T-cell (primary cell): ENCODE measurements at places on chromosomes 5 and 9. TPM values are rescaled to one million over a fixed set of nuclear protein-coding genes. Genes with fewer than 3 reads are reported as not detected.

DNA sequence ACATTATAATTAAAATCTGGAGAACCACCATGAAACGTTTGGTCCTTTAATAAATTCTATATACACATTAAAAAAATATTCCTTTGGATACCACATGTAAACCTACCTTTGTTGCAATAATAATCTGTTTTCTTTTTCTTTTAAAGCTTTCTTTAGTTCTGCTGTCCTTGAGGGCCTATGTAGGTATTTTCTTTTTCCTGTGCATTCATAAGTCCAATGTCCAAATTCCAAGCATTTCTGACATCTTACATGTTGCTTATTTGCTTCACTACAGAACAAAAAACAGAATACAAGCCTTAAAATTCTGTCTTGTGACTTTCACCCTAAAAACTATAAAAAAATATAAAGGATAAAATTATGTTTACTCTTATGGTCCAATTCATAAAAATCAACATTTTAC is 19.7 kb downstream of the ZCCHC10 start:
- no peak for DNase-seq

DNA sequence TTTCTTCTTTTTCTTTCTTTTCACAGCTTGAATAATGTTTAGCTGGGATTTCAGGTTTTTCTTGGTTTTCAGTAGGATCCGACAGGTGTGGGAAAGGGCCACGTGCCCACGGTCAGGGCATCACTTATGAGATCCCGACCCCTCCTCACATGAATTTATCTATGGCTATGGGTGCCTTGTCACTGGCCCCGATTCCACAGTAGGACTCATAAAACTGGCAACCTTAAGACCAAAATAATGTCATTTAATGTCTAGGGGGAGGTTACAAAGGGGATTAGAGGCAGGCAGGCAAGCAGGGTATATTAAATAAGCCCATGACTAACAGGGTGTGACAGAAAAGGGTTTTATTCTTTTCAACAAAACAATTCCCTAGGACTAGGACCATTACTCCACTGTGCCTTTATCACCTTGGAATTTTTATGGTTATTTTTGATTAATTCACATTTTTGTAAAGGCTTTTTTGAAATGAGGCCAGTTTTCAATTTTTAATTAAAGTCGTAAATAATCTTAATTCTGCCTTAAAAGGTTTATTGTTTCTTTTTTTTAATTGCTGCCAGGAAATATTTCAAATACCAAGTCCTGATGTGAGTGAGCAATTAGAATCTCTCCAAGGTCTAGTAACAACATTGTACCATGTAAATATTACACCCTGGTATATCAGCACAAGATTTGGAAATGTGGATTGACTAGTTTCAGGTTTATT is 370.4 kb downstream of the GLIS3 start:
- DNase-seq = no peak

The NOXA1 gene
- 11.7 TPM for total RNA-seq

DNA sequence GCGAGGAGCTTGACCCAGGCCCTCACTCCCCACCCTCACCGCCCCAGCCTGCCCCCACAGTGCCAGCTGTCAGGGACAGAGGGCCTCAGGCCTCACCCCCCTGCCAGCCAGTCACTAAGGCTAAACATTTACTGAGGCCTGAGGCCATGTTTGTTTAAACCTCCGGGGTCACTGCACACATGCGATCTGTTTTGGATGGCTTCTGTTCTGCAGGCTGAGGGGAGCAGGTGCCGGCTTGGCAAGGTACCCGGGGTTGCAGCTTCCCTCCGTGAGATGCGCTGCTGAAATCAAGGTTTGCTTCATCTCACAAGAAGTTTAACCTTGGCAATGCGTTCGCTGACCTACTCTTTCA is 103.3 kb upstream of the BOD1 start:
- DNase-seq = no peak

The CTXN3 gene
- not detected for total RNA-seq

The RHOBTB3 gene
- 3.6 TPM for total RNA-seq

The CPLANE1 gene
- total RNA-seq = 8.6 TPM

- DNase-seq = no peak
These were observed 243.8 kb downstream of the CSNK1G3 start for GRCh38 chr5:123755653-123756317.

The PCDHGC4 gene
- 0.18 TPM for total RNA-seq

GRCh38 chr9:90365666-90366065 is 277.0 kb downstream of the DIRAS2 start:
- no peak for DNase-seq

DNA sequence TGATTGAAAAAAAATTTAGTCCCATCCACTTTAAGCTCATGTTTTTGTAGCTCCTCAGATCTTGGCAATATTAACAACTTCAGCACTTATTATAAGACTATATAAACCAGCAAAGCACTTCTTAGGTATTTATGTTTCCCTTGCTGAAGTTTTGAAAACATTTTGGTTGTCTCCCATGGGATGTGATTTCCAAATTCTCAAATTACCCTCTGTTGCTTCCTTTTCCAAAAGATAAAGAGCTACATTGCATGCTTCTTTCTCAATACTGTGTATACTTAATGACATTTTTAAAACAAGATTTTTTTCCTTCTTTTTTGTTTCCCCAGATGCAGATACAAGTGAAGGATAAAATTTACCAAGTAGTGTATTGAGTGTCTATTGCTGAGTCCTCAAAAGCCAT is 567.1 kb downstream of the CSNK1G3 start:
- DNase-seq = no peak

The ISL1 gene
- total RNA-seq = not detected
